ENCODE measurements at places on chromosomes 13 and 19.

DNA sequence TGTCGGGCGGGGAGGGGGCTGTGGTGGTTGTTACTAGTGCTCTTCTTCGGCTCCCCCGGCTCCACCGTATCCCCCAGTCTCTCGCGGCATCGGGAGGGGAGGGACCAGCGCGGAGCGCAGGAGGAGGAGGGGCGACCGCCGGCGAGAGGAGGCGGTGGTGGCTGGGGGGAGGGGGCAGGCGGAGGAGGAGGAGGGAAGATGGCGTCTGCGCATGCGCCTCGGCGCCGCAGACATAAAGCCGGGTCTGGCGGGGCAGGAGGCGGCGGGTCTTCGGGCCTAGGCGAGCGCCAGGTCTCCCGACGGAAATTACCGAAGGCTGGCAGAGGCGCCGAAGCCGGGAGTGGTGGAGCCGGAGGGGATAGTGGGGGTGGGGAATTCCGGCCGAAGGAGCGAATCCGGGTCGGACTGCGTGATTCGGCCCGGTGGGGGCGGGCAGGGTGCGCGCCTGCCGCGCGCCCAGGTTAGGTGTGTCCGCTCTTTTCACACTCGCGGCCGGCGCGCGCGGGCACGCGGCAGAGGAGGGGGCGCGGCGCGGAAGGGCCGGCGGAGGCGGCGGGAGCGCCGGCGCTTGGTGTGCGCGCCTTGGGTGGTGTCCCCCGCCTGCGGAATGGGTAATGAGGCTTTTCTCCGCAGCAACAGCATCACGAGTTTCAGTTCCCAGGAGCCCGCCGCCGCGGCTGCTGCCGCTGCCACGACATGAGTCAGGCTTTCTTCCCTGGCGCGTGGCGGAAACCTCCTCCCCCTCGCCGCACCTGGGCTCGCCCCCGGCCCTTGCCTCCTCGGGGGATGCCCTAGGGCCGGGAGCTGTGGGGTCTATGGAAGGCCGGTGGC lies 1.3 kb upstream of the TSC22D1 start:
- DNase-seq, result peak; percentile 94

- DNase-seq, result no peak
Observed at GRCh38 chr13:56900549-56901279, 240.0 kb upstream of the PRR20A start.

GRCh38 chr13:28489524-28489931 lies 5.4 kb downstream of the FLT1 start:
- DNase-seq, result no peak

GRCh38 chr13:94298346-94298745 lies 181.1 kb downstream of the DCT start:
- no peak for DNase-seq

DNA sequence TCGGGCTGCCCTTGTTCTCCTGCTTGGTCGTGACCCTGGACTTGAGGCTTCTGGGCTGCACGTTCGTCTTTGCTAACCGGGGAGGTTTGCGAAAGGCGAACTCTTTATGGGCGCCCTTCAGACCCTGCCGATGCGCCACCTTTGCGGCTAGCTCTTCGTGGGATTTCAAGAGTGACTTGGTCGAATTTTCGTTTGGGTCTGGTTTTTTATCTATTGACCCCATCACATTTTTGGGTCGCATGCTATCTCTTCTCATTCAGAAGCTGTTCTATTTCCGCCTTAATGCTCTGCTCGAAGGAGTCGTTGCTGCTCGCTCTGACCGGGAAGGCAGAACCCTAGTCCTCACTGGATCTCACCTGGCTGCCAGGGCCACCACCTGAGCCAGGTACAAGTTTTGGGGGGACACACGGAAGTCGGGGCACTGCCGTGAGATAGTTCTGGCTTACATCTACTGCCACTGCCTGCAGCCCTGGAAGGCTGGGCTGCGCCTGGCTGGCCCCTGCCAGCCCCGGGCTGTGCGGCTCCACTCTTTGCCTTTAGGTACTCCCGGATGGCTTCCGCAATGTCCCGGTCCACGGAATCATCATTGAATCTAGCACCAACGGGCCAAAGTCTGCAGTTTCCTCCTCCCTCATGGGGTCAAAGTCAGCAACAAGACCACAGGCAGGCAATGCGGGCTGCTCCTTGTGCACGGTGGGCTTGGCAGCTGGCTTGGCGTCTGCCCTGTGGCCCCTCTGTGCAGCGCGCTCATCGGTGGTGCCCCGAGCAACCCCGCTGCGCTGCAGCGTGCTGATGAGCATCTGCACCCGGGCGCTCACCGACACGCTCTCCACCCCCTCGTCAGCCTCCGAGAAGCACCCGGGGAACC lies 16.2 kb downstream of the RB1 start:
- DNase-seq, result no peak

DNA sequence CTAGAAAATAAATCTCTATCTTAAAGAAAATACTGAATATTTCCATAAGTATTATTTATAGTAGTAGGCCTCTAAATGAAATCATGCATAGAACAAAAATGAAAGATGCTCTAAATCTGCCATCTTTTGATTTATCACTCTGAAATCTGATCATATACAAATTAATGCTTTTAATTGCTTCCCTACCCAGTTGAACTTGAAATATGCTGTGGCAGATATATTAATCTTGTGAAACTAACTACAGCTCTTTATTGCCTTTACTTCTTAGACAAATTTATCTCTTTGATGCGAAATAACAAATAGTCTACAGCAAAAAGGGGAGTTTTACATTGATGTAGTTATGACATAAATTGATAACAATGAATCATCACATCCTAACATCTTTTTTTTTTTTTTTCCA lies 510.7 kb upstream of the SLITRK6 start:
- no peak for DNase-seq

- DNase-seq, result no peak
Observed at GRCh38 chr13:81957121-81957520, 1616.2 kb upstream of the SPRY2 start.

- no peak for DNase-seq
Observed at GRCh38 chr19:35879770-35880317, 11.5 kb downstream of the APLP1 start.

GRCh38 chr19:16381756-16382401 lies 57.3 kb downstream of the KLF2 start:
- DNase-seq, result no peak

- no peak for DNase-seq
Observed at GRCh38 chr13:98656223-98656622, 79.3 kb upstream of the STK24 start.

DNA sequence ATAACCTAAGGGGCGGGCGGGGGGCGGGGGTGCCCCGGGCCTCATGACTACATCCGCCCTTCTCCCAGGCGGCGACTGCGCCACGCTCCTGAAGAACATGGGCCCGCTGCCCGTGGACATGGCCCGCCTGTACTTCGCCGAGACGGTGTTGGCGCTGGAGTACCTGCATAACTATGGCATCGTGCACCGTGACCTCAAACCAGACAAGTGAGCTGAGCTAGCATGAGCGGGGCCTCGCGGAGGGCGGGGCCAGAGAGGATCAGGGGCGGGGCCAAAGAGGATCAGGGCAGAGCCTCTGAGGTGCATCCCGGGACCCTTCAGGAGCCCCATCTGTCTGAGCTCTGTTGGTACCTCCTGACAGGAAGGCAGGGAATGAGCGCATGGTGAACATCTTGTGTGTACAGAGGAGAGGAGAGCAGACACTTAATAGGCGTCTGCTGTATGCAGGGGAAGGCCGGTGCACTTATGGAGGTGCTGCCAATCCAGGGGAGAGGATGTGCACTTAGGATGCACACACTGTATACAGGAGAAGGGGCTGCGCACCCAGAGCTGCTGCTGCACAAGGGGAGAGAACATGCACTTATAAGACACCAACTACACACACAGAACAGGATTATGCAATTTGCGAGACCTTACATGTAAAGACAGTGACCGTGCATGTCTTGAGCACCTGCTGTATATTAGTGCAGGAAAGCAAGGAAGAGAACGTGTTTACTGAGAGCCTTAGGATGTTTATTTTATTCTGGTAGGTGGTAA lies 20.9 kb upstream of the PIK3R2 start:
- no peak for DNase-seq

GRCh38 chr13:84137292-84137691 lies 255.0 kb upstream of the SLITRK1 start:
- DNase-seq, result peak; percentile 21
